ENCODE measurements at places on chromosomes 4 and X.

DNA sequence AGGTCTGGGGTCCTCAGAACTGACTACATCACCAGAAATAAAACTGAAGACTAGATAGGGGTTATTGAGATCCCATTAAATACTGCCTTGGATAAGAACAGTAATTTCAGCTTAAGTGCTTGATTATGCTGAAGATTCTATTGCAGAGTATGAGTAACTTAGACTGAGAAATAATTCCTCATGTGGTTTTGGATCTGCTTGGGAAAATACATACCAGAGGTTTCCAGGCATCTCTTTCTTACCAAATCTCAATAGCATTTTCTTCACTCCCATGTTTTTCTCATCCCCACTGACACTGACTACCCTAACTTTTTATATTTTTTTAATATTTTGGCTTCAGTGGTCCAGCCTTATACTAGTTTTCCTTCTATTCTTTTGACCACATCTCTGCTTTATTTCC is 92.0 kb upstream of the TEX13D start:
- no peak for DNase-seq

- DNase-seq: no peak
Observed at GRCh38 chr4:154471526-154472331, 19.9 kb downstream of the DCHS2 start.

- no peak for DNase-seq
Observed at GRCh38 chr4:6696611-6697010, 2.9 kb downstream of the S100P start.

- DNase-seq: no peak
Observed at GRCh38 chr4:28654618-28655017, 1794.0 kb downstream of the STIM2 start.

GRCh38 chrX:105723966-105724735 is 98.2 kb upstream of the NRK start:
- DNase-seq: no peak

- peak; percentile 45 for DNase-seq
Observed at GRCh38 chr4:478373-478772, 20.6 kb downstream of the ZNF721 start.

DNA sequence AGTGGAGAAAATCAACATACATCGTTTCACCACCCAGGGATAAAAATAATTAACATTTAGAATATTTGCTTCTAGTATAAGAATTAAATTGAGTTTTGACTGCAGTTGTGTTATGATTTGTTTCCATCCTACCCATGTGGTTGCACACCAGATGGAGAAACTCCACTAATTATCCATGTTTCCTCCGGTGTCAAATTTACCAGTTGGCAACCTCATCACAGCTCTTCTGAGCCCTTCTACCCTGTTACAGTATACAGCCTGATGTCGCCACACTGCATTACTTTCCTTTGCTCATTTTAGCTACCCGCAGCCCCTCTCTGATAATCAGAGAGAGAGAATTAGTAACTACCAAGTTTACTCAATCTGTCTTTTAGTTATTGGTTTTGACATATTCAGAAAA is 411.2 kb downstream of the DTHD1 start:
- DNase-seq: no peak

- DNase-seq: no peak
Observed at GRCh38 chr4:144347121-144347520, 206.6 kb upstream of the GYPA start.

DNA sequence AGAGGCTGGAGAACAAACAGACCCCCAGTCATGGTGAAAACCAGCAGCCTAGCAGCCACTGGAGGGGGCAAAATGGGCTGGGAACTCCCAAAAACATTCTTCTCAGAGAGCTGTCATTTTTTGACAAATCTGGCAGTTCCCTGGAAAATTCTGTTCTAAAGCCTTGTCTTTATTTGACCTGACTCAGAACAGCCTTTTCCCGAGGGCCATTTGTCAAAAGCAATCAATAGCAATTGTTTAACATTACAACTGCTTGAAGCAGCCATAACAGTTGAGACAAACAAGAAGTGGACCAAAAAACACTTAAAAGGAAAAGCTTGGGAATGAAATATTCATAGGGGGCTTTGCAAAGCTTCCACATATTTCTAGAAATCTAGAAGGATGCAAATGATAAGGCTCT is 39.6 kb downstream of the SOWAHB start:
- DNase-seq: no peak

- DNase-seq: no peak
Observed at GRCh38 chrX:23765868-23766267, 17.1 kb upstream of the SAT1 start.

GRCh38 chr4:87979810-87980209 is 4.3 kb downstream of the SPP1 start:
- DNase-seq: no peak

DNA sequence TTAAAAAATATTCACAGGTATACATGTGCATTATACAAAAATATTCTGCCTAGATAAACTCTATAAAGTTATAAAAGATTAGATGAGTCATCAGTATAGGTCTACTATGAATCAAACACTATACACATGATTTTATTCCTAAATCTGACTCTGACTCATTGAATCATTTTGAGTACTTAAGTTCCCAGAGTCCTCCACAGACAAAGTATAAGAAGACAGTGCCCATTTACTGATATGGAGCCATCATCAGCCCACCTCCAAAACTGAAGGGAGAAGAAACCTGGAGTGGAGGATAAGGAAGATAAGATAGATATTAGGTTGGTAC is 28.7 kb upstream of the ANTXR2 start:
- DNase-seq: no peak

GRCh38 chrX:46588263-46588662 is 14.7 kb downstream of the CHST7 start:
- peak; percentile 48 for DNase-seq

- no peak for DNase-seq
Observed at GRCh38 chr4:82282875-82283274, 90.9 kb downstream of the HNRNPD start.

GRCh38 chrX:11329021-11329420 is 35.8 kb downstream of the AMELX start:
- DNase-seq: no peak

DNA sequence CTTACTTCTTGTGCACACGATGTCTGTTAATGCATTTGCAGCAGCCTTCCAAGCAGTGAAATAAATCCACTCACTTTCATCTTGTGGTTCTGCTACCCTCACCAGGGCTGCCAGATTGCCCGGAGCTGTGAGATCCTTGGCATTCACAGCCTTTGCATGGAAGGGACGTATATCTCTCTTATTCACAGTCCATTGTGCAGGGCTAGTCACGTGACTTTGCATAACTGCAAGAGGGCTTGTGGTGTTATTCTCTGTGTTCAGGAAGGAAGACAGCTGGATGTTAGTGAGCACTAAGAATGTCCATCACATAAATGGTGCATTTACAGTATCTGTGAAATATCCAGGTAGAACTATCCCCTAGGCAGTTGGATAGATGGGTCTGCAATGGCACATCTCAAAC is 96.5 kb upstream of the BEND4 start:
- DNase-seq: no peak

DNA sequence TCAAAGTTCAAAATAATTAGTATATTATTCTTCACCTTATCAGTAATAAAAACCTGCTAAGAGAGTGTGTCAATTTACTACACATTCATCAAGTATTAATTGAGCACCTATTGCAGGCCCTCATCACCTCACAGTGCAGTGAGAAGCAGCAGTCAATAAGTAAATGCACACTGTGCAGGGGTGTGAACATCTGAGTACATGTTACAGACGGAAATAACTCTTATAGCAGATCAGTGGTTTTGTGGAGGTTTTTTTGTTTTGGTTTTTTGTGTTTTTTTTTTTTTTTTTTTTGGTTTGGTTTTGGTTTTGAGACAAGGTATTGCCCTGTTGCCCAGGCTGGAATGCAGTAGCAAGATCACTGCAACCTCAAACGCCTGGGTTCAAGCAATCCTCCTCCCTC is 20.3 kb downstream of the KLF3 start:
- DNase-seq: no peak

DNA sequence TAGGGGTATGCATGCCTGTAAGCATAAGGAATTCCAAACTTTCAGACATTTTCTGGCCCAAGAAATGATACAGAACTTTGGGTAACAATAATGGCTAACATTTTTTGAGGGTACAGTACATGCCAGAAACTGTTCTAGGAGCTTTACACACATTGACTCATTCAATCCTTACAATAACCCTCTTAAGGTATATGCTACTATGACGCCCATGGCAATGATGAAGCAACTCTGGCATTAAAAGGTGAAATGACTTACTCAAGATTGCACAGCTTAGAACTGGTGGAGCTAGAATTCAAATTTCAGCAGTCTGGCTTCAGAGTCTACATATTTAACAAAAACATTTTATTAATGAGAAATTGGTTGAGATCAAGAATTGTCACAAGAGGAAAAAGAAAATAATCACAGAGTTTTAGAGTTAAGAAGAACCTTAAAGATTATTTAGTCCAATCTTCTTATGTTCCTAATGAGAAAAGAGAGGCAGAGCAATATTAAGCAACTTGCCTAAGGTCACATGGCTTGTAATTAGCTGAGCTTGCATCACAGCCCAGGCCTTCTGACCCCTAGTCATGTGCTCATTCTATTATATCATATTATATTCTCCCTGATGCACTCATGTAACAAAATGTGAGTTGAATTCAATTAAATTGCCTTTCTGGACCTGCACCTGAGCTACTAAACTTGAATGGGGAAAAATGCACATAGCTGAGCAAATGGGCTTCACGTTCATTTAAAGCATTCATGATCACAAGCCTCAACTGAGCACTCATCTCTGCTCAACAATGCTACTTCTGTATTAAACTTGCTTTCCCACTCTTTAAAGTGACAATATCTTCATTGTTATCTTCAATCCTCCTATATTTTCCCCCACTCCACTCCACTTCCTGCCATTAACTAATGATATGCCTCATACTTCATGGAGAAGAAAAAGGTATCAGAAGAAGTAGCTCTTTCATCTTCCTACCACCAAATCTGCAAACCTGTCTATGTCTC is 73.2 kb downstream of the ENOX2 start:
- DNase-seq: peak; percentile 35

DNA sequence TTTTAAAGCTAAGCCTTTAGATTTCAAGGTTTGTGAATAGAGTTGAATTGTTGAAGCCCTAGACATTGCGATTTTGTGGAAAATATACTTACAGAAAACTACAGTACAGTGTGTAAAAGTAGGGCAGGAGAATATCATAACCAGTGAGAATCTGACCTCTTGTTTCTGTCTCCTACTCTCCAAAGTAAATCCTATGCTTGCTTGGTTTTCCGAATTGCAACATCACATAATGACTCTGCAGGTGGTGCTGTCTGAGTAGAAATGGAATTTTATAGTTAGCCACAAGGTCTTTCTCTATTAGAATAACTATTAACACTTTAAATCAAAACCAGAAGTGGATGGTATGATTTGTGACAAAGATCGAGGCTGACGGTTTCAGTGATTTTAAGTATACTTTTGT is 505.6 kb downstream of the RAPGEF2 start:
- DNase-seq: no peak

DNA sequence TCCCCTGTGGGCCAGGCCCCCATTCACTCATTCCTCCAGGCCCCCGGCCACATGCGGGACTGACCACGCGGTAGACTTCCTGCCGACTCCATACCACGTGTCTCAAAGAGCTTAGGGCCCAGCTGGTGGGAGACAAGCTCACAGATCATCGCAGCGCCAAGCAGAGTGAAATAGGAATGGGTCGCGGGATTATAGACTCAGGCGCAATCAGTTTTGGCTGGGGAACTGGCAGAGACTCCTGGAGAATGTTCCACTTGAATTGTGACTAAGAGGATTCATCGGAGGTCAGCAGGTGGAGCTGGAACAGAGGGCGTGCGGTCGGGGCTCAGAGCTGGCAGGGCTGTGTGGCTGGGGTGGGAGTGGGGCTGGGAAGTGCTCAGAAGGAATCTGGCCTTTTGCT is 15.6 kb downstream of the ATP2B3 start:
- no peak for DNase-seq

GRCh38 chr4:185881430-185881829 is 69.4 kb upstream of the SORBS2 start:
- DNase-seq: no peak

- DNase-seq: no peak
Observed at GRCh38 chr4:175127314-175127713, 209.2 kb downstream of the ADAM29 start.

GRCh38 chr4:73765296-73765695 is 24.9 kb downstream of the CXCL8 start:
- no peak for DNase-seq

GRCh38 chrX:130015181-130015580 is 32.7 kb downstream of the BCORL1 start:
- DNase-seq: no peak

DNA sequence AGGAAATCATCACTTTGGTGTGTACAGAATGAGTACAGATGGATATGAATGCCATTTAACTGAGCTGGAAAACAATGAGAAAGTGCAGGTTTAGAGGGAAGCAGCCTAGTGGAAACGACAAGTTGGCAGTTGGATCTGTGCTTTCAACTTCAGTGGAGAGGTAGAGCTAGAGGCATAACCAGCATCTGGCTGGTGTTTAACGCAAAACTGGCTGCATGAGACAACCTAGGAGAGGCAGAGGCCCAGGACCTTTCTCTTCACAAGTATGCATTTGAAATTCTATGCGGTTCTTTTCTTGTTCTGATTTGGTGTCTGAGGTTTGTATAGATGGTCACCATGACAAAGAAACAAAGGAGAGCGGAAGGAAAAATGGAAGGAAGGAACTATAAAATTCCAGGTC is 63.1 kb downstream of the ANXA5 start:
- no peak for DNase-seq

GRCh38 chr4:48804584-48805301 is 24.7 kb upstream of the FRYL start:
- DNase-seq: peak; percentile 41

DNA sequence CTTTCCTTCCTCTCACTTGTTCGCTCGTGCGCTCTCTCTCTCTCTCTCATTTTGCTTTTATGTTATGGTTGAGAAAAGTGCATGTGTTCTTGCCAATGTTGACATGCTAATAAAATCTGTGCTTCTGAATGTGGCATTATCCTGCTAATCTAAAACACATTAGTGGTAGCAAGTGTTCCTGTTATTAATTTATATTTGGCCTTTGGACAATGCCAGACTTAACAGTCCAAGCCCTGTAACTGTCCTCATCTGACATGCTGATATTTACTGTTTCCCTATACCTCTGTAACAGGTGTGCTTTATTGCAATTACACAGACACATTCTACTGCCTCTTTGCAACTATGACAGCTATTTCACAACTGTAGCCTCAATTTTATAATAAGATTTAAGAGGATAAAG is 2.7 kb downstream of the PPARGC1A start:
- no peak for DNase-seq

- DNase-seq: no peak
Observed at GRCh38 chr4:123994917-123995316, 598.3 kb downstream of the SPRY1 start.

DNA sequence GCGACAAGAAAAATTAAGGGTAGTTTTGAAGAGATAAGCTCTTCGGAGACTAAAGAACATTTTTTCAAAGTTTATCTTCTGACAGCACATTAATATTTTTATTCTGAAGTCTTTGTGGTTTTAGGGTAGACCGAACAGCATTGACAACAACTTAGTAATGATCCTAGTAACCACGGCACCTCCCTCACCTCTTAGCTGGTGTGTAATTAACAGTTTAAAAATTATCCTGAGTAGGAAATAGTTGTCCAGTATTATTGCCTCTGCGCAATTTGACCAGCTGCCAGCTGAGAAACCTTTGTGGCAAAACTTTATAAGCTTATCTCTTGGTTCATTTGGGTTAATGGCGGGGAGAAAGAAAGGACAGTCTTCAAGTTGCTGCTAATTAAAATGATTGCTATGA is 213.6 kb downstream of the CBLL2 start:
- DNase-seq: no peak
